ENCODE measurements at places on chromosomes 4 and X.

DNA sequence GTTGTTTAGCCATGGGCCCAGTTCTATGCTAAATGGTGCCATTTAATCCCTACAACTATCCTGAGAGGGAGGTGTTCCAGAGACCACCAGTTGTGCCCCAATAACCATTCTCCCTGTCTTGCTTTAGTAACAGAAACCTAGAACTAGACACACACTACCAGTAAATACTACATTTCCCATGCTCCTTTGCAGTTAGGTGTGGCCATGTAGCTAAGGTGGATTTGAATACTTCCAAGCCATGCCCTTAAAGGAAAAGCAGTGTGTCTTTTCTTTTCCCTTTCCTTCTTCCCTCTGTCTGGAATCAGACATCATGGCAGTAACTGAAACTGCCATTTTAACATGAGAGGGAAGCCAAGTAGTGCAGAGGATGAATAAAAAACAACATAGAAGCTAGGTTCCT is 90.9 kb upstream of the TMEM33 start:
- no peak for DNase-seq

- no peak for DNase-seq
These were observed 67.8 kb downstream of the FAM133A start for GRCh38 chrX:93741811-93742210.

DNA sequence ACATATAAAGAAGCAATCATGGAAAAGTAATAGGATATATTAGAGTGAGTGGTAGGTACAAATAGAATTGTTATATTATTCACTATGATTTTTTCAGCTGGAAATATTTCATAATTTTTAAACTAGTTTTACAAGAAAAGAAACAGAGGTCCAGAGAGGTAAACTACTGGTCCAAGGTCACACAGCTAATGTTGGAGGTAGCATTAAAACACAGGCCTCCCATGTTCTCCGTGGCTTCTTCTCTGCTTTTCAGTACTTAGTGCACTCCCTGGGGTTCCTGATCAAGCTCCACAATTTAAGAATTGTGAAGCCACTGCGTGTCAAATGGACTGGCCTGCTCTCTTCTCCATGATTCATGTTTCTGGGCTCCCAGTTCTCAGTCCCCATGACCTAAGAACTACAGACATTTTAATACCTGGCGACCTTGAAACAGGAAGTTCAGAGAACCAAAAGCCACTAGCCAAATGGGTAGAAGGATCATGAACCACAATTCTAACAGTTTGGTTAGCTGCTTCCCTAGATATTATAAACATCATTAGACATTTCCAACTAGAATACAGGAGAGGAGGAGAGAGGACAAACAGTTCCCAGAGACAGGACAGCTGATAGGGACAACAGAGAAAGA is 172.0 kb upstream of the KLF3 start:
- DNase-seq, result no peak

DNA sequence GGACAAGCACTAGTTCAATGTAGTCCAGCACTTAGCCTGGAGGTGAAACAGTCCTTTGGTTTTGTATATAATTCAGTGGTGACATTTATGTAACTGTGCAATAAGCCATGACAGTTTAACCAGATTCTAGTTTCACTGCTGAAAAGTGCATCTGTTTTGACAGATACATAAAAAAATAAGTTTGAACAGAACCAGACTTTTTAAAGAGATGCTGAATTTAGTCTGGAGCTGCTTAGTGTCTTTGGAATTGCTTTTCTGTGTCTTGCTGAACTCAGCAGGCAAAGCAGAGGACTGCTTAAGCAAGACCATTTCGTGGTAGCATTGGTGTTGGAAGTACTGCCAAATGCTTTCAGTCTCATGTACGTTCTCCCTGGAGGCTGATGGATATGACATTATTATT is 393.5 kb downstream of the MAPK10 start:
- DNase-seq, result no peak

DNA sequence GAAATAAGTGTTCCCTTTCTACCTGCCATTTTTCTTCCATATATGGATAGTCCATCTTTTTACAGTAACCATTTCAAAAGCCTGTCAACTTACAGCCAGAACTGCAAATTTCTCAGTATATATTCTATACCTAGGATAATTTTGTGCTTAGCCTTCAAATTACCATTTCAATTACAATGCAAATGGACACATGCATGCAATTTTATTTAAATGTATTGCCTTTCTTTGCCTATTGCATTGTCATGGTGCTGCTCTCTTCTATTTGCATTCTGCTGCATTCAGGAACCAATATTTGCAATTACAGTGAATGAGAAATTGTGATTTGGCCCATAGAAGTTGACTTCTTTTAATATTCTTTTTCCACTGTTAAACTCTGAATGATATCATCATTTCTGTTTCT is 1753.4 kb upstream of the TENM3 start:
- no peak for DNase-seq

DNA sequence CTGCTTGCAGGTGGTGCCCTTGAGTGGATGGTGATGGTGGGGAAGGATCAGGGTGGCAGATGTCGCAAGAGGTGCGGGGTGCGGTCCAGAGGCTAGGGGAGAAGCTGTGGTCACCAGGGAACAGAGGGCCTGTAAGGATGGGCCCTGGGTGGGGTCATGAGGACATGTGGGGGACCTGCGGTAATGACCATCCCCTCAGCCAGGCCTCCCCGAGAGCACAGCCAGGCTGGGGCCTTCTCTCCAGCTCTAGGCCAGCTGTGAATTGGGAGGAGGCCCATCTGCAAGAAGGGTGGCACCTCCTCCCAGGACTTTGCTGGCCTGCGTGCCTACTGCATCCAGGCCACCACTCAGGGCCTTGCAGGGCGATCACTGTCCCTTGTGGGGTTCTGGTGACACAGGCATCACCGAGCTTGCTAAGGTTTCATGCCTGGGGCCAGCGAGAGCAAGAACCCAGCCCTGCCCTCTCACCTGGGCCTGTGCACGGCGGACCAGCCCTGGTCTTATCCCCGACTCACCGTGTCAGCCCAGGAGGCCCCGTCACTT is 34.1 kb upstream of the MXD4 start:
- no peak for DNase-seq

DNA sequence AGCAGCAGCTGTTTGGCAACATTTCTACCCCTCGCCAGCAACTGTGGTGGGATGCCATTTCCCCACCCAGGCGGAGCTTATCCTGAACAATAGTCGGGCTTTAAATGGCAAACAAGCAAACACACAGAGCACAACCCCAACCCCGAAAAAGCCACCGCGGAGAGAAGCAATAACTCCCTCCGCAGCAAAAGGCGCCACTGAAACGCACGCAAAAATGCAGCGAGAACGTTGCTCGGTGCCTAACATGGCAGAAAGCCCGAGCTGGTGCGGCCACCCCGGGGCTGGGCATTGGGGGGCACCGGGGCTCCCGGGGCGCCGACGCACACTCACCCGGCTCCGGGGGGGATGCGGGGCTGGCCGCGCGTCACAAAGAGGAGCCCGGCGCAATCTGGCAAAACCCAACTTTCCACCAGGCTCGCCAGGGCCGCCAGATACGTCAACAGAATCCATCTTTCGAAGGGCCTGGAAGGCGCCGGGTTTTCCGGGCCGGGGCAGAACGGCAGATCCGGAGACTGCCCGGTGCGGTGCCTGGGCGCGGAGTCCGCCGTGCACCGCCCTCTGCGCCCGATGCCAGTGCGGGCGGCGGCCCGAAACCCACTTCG is 818 bp downstream of the RAI2 start:
- DNase-seq, result no peak

DNA sequence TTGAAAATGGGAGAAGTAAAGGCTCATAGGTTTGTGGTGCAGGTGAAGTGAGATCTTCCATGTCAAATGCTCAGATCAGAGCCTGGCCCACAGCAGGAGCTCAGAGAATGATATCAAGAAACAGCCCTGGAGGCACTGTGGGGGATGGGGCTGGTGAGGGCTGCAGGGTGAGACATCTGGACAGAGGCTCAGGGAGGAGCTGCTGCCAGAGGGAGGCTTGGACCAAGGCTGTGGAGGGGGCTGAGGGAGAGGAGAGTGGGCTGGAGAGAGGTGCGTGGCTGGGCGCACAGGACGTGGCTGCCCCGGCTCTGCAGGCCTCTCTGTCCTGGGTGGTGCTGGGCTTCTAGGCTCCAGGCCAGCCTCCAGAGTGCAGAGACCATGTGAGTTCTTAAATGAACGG is 5.6 kb downstream of the SORCS2 start:
- no peak for DNase-seq

DNA sequence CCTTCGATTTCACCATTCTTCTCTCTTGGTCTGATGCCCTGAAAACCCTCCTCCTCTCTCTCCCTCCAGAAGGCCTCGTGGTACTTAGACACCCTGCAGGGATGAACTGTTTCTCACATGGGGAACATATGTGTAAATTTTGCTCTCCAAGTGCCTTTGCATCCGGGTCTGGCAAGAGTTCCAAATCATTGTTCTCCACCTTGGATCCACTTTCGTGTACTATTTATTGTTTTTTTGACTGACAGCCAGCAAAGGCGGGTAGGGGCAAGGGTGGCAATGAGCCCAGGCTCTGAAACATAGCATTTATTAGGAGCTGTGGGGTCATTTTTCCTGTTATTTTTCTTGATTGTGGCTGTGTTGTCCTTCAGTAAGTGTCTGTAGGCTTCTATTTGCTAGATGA is 81.7 kb downstream of the RTL5 start:
- no peak for DNase-seq

- no peak for DNase-seq
These were observed 327.2 kb upstream of the DIPK2B start for GRCh38 chrX:45527834-45528233.

DNA sequence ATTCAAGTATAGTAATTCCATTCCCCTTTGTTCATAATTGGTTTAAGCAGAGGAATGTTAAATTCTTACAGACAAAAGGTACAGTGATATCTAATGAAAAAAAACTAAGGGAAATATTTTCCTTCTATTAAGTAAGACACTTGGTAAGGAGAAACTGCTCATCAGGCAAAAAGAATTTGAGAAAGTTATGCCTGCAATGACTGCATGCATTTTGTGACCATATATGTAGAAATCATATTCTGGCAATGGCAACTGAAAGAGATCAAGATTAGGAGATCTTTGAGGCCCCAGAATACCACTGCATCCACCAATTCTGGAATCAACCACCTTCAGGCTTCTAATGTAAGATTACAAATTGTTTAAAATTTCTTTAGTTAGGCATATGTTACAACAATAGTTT is 364.8 kb downstream of the PCDH10 start:
- no peak for DNase-seq
